ENCODE measurements at places on chromosomes 6 and 20. TPM values are rescaled to one million over a fixed set of nuclear protein-coding genes. Genes with fewer than 3 reads are reported as not detected.
A peak's percentile ranks its signal among the peaks of the same experiment; 100 is the strongest.

BNIP5 gene
- not detected for total RNA-seq

DNA sequence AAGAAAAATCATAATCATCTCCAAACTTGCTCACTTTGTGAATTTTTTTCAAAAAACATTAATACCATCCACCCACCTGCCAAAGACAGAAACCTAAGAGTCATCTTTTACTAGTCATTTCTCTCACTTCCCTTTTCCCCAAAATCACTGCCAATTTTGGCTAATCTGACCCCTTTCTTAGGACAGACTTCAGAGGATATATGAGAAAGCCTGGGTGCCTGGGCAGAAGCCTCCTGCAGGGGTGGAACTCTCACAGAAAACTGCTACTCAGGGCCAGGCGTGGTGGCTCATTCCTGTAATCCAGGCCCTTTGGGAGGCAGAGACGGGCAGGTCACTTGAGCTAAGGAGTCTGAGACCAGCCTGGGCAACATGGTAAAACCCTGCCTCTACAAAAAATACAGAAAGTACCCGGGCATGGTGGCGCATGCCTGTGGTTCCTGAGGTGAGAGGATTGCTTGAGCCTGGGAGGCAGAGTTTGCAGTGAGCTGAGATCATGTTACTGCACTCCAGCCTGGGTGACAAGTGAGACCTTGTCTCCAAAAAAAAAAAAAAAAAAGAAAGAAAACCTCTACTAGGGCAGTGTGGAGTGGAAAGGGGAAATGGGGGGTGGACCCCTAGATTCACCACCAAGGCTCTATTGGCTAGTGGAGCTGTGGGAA is 3.8 kb downstream of the DEK start:
- peak; percentile 49 for DNase-seq

- DNase-seq, result no peak
Measured at GRCh38 chr20:63061051-63061770, 54.4 kb upstream of the BHLHE23 start.

TFAP2A gene
- 2.1 TPM for total RNA-seq

NSFL1C gene
- 96.0 TPM for total RNA-seq

- DNase-seq, result no peak
Measured at GRCh38 chr6:20538907-20539306, 4.7 kb downstream of the CDKAL1 start.

GRCh38 chr6:158816803-158817727 is 2.1 kb downstream of the EZR start:
- DNase-seq, result peak; percentile 42

DNA sequence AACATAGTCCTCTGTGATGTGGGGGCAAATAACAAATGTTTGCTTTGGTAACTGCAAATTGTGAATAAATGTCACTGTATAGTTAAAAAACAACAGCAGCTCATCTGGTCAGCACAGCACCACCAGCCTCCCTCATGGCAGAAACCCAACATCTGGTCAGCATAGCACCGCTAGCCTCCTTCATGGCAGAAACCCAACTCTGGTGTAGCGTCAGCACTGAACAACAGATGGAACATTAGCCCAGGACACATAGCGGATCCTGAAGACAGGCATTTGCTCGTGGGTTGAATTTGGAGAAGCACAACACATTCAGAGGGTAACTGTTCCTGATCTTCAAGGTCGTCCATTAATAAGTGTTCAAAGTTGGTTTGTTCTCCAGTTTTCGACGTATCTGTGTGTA is 265.9 kb downstream of the DLL1 start:
- DNase-seq, result peak; percentile 2
